ENCODE measurements at places on chromosomes 4 and X.

DNA sequence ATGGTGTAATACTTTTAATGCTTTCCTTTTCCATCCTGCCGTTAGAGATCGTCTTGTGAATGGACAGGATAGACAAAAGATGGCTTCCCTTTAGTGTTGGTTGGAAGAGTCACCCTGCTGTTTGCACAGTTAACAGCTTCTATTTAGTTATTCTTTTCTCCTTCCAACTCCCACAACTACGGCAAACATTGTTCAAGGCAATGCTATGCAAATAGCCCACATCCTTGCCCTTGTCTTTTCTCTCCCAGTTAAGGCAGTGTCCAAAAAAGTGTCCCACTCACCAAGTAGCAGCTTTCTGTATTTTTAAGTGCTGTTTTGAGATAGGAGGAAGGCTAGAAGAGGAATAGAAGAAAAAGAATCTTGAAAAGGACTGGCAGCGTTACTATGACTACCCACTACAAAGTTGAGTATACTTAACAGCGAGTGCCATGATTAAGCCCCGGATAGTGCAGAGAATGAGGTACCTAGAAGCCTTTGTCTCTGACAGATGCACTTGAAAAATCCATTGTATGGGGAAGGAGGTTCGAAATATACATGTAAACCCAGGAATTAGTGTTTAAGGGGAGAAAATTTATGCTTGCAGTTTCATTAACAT is 12.1 kb upstream of the RUFY3 start:
- no peak for DNase-seq

GRCh38 chr4:70425306-70425705 is 27.6 kb downstream of the OPRPN start:
- DNase-seq: no peak

- DNase-seq: no peak
Observed at GRCh38 chr4:150680651-150681050, 98.7 kb downstream of the MAB21L2 start.

DNA sequence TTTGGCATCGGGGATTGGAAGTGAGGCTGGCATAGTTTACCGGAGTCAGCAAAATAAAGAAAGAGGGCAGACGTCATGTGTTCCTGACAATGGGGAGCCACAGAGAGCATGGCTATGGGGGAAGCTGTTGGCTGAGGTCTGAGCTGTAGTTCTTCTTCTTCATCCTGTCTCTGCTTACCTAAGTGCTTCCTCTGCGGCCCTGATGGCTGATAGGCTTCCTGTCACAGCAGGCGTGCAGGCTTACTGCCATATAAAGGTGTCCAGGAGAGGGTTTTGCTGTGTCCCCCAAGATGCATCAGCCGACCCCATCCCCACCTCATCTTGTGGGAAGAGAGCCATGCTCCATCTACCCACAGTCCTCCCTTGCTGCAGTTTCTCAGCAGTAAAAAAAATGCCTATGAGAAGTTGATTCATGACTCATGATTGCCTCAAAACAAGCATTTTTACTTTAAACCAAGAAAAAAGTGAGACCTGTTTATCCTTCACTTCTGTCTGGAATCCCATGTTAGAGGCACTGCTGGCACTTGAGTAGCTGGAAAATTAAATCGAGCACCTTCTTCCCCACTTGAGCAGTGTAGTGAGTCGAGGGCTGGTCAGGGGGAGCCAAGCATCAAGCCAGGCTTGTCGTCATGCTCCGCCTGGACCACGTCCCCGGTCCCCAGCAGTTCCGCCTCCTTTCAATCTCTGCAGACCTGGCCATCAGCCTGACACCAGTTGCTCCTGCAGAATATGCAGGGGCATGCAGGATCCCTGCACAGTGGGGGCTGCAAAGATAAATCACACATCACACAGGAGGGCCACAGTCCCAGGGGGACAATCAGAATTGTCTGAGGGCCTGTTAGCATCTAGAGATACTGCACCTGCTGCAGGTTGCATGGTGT is 237.8 kb downstream of the EVC2 start:
- DNase-seq: no peak

- DNase-seq: no peak
Observed at GRCh38 chr4:6325788-6326290, 56.2 kb downstream of the WFS1 start.

GRCh38 chrX:129833153-129833990 is 10.3 kb downstream of the ZDHHC9 start:
- DNase-seq: peak; percentile 62

GRCh38 chrX:130173190-130173895 is 1.6 kb downstream of the RAB33A start:
- DNase-seq: peak; percentile 93

- no peak for DNase-seq
Observed at GRCh38 chr4:76060506-76060905, 14.0 kb upstream of the ART3 start.

GRCh38 chrX:153903991-153904957 is at the start of gene AVPR2:
AVPR2 (plus strand) TSS chrX:153904673; CDS start chrX:153905146, 473 bp downstream.
- no peak for DNase-seq

DNA sequence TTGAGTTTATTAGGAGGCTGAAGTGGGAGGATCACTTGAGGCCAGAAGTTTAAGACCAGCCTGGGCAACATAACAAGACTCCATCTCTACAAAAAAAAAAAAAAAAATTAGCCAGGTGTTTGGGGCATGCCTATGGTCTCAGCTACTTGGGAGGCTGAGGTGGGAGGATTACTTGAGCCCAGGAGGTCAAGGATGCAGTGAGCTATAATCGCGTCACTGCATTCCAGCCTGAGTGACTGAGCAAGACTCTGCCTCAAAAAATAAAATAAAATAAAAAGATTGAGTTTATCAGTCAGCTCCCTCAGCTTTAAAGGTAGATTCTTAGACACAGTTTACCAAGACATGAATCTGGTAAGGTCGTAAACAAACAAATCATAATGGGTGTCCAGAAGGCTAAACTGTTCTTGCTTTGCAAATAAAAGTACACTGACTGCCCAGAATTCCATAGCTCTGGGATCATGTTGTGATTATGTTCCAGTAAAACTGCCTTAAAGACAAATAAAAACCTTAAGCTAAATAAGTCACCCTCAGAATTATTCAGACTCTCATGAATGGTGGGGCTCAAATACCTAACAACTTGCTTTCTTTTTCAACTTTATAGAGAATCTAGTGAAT is 18.7 kb downstream of the APOO start:
- DNase-seq: peak; percentile 26

- no peak for DNase-seq
Observed at GRCh38 chr4:76279462-76279861, 27.1 kb upstream of the STBD1 start.

- DNase-seq: no peak
Observed at GRCh38 chr4:153916273-153916755, 127.4 kb upstream of the SFRP2 start.

- peak; percentile 16 for DNase-seq
Observed at GRCh38 chr4:113052379-113052951, 3.0 kb downstream of the ANK2 start.

GRCh38 chr4:48188390-48188789 is 54.3 kb upstream of the TXK start:
- DNase-seq: no peak

DNA sequence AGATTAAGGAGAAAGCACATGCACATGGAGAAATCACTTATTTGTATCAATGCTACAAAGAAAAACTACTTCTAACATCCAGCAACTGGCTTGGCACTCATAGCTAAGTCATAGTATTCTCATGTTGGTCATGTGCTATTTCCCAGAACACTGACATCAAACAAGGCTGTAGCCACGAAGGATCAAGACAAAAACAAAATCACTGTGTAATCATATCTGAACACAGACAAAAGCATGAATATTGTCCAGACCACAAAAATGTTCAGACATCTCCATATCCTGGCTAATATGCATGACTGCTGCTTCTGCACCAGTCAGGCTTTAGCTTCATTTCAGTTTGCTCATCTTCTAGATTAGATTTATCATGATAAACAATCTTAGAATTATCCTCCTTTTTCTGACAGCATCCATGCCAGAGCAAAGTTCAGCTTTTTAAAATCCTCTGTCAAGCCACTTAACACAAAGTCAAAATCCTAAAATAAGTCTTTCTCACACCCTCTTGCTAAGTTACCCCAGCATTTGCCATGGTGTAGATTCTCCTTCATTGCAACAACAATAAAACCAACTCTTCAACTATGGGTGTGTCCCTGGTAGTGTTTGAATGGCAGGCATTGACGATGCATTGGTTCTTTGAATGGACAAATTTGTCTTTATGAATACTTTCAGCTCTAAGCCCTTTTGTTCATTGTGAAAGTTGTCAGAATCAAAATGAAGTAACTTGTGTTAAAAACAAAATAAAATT is 39.1 kb upstream of the NPFFR2 start:
- peak; percentile 79 for DNase-seq

GRCh38 chr4:162705130-162705803 is 461.4 kb downstream of the NAF1 start:
- DNase-seq: no peak

DNA sequence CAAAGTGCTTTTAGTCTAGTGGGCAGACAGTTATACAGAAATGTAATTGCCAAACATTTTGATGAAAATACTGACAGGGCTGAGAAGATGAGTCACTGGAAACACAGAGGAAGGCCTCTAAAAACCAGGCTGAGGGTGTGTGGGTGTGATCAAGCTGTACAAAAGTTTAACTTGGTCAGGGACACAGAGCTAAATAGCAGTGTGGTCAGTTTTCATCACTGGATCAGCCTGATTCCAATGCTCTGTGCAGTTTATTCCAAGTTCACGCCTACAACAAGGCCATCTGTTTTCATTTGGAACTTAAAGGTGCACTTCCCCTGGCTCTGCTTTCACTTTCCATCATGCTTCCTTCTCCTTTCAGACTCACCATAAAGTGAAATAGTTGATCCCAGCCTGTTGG is 10.6 kb downstream of the CENPVL3 start:
- peak; percentile 34 for DNase-seq

DNA sequence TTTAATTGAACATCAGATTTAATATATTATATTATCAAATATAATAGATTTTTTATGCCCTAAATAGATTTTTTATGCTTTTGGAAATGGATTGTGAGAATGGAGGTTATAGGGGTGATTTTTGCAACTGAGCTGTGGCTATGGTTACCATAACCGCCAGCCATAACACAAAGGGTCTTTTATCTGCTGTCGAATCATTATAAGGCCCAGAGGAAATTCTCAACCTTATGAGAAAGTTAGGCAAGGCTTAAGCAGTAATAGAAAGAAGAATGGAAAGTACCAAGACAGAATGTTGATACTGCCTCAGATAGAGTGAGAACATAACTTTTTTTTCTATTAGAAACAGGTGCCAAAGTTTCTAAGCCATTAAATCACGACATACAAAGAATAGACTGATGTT is 26.3 kb upstream of the CXCL6 start:
- DNase-seq: no peak

GRCh38 chr4:108919226-108919893 is 156.5 kb upstream of the ETNPPL start:
- no peak for DNase-seq

DNA sequence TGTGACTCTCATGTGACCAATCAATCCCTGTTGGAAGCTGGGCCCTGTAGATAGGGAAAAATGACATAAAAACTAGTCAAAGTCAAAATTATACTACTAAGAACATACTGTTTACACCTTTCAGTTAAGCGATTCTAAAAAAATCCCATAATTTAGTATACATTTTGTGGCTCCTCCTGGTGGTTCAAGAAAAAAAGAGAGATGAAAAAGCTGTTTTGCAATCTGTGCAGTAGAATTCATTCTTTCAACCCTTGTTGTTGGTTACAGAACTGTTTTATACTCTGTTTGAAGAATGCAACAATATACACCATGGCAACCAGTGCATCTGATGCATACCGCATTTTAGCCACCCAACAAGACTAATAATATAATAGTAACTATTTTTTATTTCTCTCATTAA is 66.8 kb upstream of the ANK2 start:
- DNase-seq: no peak

- DNase-seq: no peak
Observed at GRCh38 chr4:15668566-15669435, 12.8 kb upstream of the FAM200B start.

- DNase-seq: no peak
Observed at GRCh38 chr4:77145842-77146185, 11.2 kb upstream of the CCNG2 start.

DNA sequence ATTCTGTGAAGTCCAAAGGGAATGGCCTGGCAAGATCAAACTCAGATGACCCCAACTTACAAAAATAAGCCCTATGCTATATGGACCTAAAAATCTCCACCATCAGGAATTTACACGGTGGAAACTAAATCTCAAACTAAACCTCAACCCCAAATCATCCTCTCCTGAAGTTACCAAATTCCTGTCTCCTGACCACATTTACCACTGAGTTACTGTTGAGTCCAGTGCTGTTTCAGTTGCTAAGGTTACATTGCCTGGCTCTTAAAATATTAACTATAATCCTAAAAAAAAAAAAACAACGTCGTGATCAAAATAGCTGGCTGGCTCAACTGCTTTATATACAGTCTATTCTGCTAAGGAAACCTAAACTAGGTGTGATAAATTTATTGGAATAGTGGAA is 315.2 kb upstream of the SLIT2 start:
- DNase-seq: peak; percentile 64

DNA sequence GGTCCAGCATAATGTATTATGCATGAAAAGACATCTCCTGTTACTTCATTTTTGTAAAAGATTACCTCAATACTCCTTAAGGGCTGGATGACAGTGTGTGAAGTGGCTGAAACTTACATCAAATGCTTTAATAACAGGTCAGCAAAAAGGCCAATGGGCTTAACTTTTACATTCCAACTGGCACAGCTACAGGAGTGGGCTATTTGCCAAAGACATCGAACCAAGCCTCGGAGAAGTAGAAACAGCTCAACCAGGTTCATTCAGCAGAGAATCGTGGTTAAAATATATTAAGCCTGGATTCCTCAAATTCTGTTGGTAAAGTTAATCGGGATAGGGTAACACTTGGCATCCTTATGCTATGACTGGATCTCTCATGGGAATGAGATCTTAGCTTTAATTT is 639.7 kb downstream of the TRIML1 start:
- DNase-seq: no peak

- peak; percentile 12 for DNase-seq
Observed at GRCh38 chr4:68927165-68927564, 24.4 kb downstream of the UGT2A3 start.

GRCh38 chr4:88653371-88653946 is 44.2 kb downstream of the NAP1L5 start:
- DNase-seq: peak; percentile 22

DNA sequence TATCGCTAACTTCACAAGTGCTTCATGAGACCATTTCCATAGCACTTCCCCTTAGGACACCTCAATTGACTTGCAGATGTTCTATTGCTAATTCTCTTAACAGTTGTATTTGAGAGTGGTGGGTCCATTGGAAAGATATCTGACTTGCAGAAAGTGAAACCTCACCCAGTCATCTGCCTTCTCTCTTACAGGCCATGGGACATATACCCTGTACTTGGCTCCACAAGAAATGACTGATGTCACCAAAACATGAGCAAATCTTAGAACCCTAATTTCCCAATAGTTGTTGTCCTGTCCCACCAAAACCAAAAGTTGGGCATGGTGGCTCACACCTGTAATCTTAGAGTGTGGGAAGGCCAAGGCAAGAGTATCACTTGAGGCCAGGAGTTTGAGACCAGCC is 101.9 kb upstream of the MAML3 start:
- no peak for DNase-seq

GRCh38 chrX:135498236-135498635 is 22.2 kb upstream of the INTS6L start:
- no peak for DNase-seq

GRCh38 chr4:145069361-145069760 is 28.6 kb downstream of the ANAPC10 start:
- peak; percentile 32 for DNase-seq
